ENCODE measurements at places on chromosomes 13 and 19. TPM values are rescaled to one million over a fixed set of nuclear protein-coding genes. Genes with fewer than 3 reads are reported as not detected.

PRSS57 gene
- not detected for polyA plus RNA-seq

IL11 gene
- 0.53 TPM for polyA plus RNA-seq

KLF12 gene
- polyA plus RNA-seq: 4.6 TPM

MUC16 gene
- not detected for polyA plus RNA-seq

HSD17B14 gene
- polyA plus RNA-seq: 18.6 TPM

MAB21L1 gene
- polyA plus RNA-seq: 1.3 TPM
